Globus pallidus (tissue), 1 donor: ENCODE measurements at places on chromosomes 6 and 20.

GRCh38 chr6:27811451-27811772, 100.8 kb downstream of the OR2B2 start:
- DNase-seq = no peak

GRCh38 chr6:112235956-112236355, 18.4 kb downstream of the LAMA4 start:
- no peak for DNase-seq

DNA sequence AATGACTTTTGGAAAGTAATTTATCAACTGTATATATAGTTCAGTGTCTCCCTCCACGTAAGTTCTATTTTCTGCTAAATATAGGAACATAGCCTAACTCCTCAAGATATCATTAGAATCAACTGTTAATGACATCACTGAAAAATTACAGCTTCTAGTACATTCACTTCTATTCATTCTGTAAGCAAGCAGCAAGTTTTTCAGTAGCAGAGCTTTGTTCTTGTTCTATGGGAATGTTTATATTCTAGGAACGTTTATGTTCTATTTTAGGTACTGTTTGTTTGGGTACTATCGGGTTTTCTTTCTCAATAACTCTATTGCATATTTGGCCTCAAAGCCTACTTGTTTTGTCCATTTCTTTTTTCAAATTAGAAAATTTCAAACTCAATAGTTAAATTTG, 525.6 kb downstream of the EPHA7 start:
- DNase-seq = no peak

DNA sequence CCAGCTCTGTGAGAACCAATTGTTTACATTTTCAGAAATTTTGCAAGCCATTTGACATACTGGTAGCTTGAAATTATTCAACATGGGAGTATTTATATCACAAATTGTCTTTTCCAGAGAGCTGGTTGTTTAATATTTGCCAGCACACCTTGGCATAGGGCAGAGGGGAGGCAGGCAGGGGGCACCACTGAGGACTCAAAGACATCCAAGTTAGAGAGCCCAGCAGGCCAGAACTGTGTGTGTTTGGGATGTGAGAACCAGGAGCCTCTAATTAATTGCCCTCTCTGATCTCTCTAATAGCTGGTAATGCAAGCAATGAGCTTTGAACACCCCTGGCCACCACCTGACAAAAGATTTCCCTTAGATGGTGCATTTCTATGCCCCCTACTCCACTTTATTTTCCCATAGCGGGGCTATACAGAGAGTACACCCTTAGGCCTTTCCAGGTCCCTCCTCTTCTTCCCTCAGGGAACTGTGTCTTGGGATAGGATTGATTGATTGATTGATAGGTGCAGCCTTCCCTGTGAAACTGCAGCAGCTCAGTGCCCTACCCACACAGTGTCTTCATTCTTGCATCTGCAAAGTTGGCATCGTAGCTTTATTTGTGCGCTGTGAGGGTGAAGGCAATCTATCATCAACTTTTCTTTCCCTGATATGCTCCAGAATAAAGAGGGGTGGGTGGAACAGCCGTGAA, 29.2 kb downstream of the MOCS1 start:
- no peak for DNase-seq

- no peak for DNase-seq
Observed at GRCh38 chr20:24485981-24486380, 16.6 kb downstream of the SYNDIG1 start.

DNA sequence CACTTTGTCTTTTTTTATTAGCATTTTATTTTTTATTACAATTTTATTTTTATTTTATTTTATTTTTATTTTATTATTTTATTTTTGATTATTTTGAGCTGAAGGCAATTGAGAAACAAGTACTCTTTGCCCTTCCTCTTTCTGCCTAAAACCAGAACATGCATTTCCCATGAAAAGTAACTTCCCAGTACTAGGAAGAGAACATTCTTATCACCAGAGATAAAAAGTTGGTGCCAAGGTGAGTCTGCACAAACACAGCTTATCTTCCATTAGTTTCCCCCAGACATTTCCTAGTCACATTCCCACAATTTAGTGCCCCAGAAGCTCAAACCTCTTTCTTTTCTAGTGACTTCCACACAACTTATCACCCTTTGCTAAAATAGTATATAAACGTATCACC, 84.8 kb downstream of the CD24 start:
- DNase-seq = no peak

- DNase-seq = no peak
Observed at GRCh38 chr6:150685860-150686259, 86.2 kb downstream of the PLEKHG1 start.

DNA sequence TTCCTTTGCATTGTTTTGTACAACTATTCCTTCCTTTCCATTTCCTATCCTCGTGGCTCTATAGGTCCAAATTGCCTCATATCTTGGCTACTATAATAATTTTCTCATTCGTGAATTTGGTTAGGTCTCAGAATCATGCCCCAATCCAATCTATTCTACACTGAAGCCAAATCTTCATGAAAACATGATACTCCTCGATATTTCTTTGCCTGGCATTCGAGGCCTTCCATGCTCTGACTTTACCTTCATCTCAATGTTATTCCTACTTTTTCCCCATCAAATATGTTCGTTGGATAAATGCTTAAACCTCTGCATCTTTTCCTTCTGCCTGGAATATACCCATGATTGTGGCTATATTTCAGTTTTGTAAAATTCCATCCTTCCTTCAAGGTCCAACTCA, 30.4 kb downstream of the TCF21 start:
- no peak for DNase-seq

- no peak for DNase-seq
Observed at GRCh38 chr6:94734751-94735150, 842.6 kb upstream of the MANEA start.

- no peak for DNase-seq
Observed at GRCh38 chr20:31841928-31842327, 3.5 kb downstream of the FOXS1 start.

GRCh38 chr6:43826730-43827129, 56.7 kb downstream of the VEGFA start:
- DNase-seq = no peak

- no peak for DNase-seq
Observed at GRCh38 chr20:5737966-5738365, 12.2 kb upstream of the SHLD1 start.

GRCh38 chr6:118042855-118043254, 135.8 kb downstream of the SLC35F1 start:
- DNase-seq = no peak

DNA sequence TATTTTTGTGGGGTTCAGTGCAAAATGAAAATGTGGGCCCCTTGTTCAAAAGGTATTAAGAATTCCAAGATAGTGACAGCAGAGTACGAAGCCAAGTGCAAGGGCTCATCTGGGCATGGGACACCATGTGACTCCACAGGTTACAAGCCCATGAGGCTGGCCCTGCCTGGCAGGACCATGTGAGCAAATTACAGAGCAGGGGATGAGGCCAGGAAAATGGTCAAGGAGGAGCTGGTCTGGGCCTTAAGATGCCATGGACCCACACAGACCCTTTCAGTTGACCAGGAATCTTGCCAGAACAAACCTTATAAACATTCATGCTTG, 86.9 kb downstream of the SNX5 start:
- no peak for DNase-seq

DNA sequence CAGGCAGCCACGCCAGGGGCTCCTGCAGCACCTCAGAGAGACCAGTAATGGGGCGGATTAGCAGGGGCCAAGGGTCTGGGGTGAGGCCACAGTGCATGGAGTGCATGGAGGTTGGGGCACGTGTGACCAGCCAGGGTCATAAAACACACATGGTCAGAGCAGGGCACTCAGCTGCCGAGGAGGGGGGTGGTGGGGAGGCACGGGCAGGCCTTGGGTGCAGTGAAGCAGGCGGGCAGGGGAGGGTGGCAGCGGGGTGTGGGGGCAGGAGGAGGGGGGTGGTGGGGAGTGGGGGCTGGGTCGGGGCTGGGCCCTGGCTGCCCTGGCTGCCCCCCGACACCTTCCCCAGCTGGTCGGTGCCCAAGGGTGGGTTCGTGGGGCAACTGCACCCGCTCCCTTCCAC, 23.7 kb upstream of the NTSR1 start:
- DNase-seq = no peak

DNA sequence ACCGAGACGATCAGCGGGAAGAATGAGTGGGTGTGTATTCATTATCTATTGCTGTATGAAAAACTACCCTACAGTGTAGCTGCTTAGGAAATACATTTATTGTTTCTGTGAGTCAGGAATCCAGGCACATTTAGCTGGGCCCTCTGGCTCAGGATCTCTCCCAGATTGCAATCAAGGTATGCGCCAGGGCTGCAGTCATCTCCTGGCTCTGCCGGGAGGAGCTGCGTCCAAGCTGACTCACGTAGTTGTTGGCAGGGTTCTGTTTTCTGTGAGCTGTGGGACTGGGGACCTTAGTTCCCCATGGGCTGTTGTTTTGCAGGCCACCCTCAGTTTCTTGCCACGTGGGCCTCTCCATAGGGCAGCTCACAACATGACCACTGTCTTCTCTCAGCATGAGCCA, 68.2 kb upstream of the FUCA2 start:
- no peak for DNase-seq

DNA sequence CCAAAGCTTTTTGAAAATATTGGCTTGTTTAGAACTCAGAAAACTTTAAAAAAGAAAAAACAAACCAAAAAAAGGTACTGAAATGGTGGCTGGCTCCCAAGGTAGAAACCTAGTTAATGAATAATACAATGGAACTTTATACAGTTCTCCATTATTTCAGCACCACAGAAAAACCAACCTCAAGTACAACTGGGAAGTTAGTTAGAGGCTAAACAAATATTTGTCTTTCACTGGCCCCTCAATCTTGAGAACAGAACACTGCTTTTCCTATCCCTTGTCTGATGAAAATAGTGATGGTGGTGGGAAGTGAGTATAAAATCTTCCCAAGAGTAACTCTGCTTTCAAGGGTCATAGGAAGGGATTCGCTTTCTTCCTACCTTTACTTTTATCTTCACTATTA, 126.5 kb downstream of the REV3L start:
- no peak for DNase-seq

GRCh38 chr20:45873409-45874103, 7.5 kb upstream of the ZSWIM1 start:
- DNase-seq = no peak

DNA sequence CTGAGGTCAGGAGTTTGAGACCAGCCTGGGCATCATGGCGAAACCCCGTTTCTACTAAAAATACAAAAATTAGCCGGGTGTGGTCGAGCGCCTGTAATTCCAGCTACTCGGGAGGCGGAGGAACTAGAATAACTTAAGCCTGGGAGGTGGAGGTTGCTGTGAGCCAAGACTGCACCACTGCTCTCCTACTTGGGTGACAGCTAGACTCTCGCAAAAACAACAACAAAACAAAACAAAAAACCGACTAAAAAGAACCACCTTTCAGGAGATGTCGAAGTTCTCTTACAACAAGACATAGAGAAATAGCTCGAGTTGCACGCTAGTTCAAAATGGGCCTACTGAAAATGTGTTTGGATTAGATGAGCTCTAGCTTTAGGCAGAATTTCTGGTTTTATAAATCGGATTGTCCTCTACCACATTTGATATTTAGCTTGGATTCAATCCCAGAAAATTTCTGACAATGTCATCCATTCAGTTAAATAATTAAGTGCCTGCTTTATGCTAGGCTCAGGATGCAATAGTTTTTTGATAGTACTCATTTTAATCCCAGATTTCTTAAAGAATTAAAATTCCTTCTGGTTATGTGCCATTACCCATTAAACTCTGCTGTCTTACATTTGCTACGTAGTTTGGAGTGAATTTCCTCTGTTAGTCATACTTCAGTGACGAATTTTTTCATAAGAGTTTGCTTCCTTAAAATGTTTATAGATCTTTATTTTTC, 137.5 kb upstream of the SHLD1 start:
- no peak for DNase-seq

GRCh38 chr6:3306848-3307247, 48.1 kb downstream of the PSMG4 start:
- DNase-seq = no peak

GRCh38 chr6:139932671-139933070, 558.2 kb upstream of the CITED2 start:
- no peak for DNase-seq

- DNase-seq = no peak
Observed at GRCh38 chr20:9408422-9409300, 105.7 kb upstream of the LAMP5 start.

- peak; percentile 57 for DNase-seq
Observed at GRCh38 chr6:130872250-130873095, 45.3 kb downstream of the SMLR1 start.

DNA sequence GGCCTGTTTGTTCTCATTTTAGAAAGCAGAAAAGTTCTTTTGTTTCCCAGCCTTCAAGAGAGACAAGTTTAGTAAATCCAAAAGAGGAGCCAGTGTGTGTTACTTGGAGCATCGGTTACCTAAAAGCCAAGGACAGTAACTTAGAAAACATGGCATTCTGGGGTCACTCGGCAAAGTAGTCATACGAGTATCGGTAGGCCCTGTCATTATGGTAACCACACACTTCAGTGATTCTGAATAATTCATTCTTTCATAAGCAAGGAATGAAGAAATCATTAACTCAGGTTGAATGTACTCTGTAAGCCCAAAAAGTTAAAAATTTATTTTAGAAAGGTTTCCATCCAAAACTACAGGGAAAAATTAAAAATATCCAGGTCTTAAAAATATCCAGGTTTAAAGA, 34.0 kb downstream of the CNKSR3 start:
- no peak for DNase-seq

- DNase-seq = no peak
Observed at GRCh38 chr6:40543146-40543545, 44.0 kb downstream of the LRFN2 start.
